ENCODE measurements at places on chromosomes 7 and 10.

DNA sequence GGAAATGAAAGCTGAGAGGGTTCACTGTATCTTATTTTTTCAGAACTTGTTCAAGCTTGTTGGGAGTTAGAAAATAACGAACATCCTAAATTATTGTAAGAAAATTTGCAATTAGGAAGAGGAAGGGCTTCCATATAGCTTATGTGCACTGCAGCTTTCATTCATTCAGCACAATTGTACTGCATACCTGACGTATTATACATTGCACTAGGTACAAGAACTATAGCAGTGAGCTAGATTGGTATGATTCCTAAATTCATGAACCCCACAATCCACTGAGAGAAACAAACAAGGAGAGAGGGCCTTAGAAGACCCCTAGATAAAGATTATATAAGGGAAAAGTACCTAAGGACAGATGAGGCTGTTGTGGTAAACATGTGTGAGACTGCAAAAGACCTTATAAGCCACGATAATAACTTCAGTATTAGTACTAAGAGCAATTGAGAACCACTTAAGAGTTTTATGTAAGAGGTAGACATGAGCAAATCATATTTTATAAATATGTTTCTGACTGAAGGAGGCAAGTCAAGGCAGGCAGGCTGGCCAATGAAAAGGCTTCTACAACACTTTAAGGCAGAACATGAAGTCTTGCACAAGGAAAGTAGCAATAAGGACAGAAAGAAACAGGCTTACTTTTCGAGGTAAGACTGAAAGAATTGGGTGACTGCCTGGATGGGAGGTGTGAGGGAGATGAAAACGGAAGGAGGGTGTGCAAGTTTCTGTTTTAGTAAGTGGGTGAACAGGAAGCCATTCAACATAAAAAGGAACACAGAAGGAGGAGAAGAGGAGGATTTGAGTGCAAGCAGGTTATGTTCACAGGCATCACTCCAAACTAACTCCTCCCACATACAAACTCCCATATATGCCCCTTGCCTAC, 77.9 kb upstream of the LRRN3 start:
- no peak for DNase-seq

DNA sequence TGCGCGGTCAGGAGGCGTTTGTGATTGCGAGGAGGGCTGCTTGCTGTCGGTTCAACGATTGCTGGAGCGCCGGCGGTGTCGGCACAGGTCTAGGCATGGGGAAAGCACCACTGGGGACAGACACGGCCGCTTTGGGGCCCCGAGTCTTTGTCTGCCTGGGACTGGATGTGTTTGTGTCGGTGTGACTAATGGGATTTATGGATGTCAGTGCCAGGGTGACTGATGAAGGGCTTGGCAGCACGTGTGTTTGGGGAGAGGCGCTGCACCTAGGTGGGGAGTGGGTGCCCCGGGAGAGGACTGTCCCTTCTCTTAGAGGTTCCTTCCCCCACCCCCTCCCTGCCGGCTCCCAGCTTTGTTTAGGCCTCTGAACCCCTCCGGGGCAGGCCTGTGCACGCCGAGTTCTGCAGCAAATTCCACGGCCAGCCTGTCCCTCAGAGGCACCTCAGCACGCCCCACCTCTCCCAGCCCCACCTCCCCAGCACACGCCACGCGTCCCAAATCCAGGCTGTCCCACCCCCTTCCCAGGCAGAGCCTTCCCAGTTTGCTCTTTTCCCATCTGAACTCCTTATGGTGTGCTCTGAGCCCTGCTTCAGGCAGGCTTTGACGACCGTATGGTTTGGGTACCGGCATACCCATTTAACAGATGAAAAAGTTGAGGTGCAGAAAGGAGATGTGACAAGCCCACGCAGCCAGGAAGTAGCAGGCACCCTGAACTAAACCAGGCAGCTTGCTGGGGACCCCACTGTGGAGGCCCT, 6.4 kb upstream of the TNRC18 start:
- DNase-seq, result no peak

- DNase-seq, result peak; percentile 71
Measured at GRCh38 chr10:69088801-69089501, 1.0 kb downstream of the SRGN start.

DNA sequence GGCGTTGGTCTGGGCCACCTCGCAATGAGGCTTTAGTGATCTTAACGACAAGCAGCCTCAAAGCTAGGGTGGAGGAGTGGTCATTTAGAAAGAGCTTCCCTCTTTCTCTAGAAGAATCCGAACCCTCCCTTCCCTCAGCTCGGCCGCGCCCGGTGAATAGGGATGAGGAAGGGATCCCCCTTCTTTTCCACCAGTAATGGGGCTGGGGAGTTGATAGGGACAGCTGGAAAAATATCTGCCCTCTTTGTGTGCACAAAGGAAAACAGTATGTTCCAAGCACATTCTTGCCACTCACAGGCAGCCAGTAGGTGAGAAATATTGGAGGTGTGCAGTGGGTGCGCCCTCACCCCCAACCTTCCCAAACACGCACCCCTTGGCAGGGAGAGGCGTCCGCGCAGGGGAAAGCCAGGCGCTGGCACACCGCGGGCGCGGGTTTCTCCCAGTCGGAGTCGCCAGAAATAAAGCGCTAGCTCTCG, 6.5 kb downstream of the DLX5 start:
- DNase-seq, result no peak

- no peak for DNase-seq
Measured at GRCh38 chr10:80320377-80320776, 30.9 kb upstream of the MAT1A start.

GRCh38 chr10:103772096-103772845, 83.1 kb downstream of the SH3PXD2A start:
- DNase-seq, result peak; percentile 37

DNA sequence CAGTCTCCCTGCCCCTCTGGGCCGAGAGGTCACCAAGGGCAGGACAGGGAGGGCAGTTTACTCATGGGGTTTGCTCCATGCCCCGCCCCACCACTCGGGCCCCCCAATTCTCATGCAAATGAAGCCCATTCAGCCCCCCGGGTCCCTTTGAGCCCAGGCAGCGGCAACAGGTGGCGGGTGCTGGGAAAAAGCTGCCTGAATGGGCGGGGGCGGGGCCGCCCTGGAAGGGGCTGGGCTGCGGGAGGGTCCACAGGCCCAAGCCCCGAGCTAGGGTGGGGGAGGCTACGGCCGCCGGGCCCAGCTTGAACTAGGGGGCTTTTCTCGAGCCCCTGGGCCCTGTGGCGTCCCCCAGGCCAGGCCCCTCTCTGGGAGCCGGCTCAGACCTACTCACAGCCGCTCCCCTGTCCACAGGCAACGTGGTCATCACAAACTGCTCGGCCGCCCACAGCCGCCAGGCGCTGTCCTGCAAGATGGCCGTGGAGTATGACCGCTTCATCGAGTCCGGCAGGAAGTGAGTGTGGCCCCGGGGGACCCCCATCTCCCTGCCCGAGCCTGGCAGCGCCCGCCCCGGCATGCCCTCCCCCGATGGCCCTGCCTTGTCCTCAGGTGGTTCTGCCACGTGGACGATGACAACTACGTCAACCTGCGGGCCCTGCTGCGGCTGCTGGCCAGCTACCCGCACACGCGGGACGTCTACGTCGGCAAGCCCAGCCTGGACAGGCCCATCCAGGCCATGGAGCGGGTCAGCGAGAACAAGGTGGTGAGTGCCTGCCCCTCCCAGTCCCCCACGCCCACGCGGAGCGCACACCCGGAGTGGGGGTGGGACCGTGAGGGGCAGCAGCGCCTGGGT, 5.5 kb downstream of the LFNG start:
- no peak for DNase-seq

- no peak for DNase-seq
Measured at GRCh38 chr10:1432161-1432560, 305.2 kb downstream of the ADARB2 start.

DNA sequence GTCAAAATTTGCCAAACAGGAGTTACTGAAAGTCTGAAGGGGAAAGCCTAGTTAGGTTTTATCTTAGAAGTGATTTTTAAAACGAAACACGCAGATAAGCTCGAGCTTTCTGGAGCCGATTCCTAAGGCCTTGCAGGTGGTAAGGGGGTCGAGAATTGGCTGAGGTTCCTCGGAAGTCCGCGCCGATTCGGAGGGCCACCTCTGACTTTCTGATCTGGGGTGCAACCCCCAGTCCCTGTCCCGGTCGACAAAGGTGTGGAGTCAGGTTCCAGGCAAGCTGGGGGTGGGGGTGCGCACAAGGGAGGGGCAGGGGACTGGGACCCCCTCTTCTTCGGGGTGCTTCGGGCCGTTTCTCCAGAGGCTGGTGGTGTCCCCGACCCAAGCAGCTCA, 701 bp upstream of the CUL1 start:
- peak; percentile 23 for DNase-seq

GRCh38 chr10:128780156-128780761, 654.0 kb upstream of the MKI67 start:
- no peak for DNase-seq

- no peak for DNase-seq
Measured at GRCh38 chr7:98668255-98668654, 51.2 kb downstream of the NPTX2 start.

- DNase-seq, result peak; percentile 24
Measured at GRCh38 chr7:138097064-138097741, 20.9 kb downstream of the AKR1D1 start.

GRCh38 chr10:130459851-130460490, 323.8 kb downstream of the GLRX3 start:
- no peak for DNase-seq

- no peak for DNase-seq
Measured at GRCh38 chr10:125850766-125851731, 27.7 kb downstream of the BCCIP start.

DNA sequence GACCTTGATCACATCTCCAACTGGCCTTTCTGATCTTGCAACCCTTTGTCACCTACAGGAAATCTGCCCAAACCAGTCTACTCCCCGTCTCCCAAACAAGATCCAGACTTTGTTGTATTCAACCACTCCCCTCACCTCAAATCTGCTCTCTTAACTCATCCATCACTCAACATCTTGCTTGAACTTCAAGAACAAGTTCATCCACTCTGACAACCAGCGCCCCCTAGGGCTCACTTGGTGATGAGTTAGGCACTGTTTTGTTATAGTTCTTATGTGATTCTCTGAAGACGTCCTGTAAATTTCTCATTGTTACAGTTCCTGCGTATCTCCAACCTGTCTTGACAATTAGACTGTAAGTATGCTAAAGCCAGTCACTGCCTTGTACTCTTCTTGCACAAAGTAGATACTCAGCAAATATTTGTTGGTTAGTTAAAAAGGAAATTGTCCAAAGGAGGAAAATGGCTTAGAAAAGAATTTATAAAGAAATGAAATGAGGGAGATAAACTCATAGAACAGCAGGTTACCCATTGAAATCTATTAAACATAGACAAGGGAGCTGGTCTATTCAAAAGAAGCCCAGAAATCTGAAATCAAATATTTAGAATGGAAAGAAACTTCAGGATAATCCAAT, 5.3 kb downstream of the FRMD4A start:
- no peak for DNase-seq

GRCh38 chr7:158067219-158067930, 520.2 kb downstream of the PTPRN2 start:
- no peak for DNase-seq

DNA sequence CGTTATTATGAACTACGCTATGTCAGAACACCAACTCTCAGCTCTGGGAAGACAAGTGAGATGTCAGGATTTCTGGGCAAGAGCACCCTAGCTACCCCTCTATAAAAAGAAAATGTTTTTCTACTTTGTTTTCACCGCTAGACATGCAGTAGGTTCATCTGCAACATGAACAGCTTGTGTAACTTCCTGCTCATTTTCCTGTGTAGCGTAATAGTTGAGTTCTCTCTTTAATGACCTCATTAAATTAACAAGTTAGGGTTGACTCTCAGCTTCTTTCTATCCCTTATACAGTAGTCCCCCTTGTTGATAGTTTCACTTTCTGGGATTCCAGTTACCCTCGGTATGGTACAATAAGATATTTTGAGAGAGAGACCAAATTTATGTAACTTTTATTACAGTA, 329.4 kb upstream of the ZNF32 start:
- no peak for DNase-seq

- DNase-seq, result peak; percentile 94
Measured at GRCh38 chr7:48637382-48637781, 287.0 kb upstream of the CDC14C start.

Measured in Caki2 (cell line).